ENCODE measurements at places on chromosomes 2 and 18.

GRCh38 chr18:5475267-5475666 lies 68.5 kb downstream of the EPB41L3 start:
- DNase-seq: no peak

- DNase-seq: no peak
Measured at GRCh38 chr2:71961289-71962027, 186.2 kb downstream of the CYP26B1 start.

- no peak for DNase-seq
Measured at GRCh38 chr2:225429717-225430116, 30.2 kb downstream of the NYAP2 start.

DNA sequence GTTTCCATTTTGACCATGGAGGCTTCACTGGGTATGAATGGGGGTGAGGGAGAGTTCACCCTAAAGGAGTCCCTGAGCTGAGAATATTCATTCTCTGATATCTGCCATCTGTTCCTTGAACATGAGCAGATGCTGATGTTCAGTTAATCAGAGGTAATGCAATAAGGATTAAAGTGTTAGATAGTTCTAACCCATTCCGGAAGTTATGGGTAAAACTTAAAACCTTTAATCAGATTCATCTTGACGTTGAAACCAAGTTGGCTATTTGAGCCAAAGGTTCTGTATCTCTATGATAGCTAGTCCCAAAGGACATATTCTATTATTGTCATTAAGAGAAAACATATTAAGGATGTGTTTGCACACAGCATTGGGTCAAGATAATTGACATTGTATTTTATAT lies 268.9 kb downstream of the PLCL1 start:
- DNase-seq: no peak

GRCh38 chr18:62346333-62347088 lies 21.4 kb downstream of the TNFRSF11A start:
- DNase-seq: no peak

DNA sequence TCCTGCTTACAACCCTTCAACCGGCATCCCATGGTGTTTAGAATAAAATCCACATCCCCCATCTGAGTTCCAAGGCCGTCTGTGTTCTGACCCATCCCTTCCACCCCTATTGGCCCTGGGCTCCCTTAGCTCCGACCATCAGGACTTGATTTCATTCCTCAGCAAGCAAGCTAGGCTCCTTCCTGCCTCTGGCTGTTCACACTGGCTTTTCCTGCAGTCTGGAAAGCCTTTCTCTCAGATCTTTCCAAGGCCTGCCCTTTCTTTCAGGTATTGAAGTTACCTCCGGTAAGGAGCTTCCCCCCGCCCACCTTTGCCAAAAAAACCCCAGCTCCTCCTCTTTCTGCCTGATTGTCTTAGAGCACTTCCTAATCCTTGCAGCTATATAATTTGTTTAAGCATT lies 86.8 kb downstream of the CLIP4 start:
- DNase-seq: no peak

DNA sequence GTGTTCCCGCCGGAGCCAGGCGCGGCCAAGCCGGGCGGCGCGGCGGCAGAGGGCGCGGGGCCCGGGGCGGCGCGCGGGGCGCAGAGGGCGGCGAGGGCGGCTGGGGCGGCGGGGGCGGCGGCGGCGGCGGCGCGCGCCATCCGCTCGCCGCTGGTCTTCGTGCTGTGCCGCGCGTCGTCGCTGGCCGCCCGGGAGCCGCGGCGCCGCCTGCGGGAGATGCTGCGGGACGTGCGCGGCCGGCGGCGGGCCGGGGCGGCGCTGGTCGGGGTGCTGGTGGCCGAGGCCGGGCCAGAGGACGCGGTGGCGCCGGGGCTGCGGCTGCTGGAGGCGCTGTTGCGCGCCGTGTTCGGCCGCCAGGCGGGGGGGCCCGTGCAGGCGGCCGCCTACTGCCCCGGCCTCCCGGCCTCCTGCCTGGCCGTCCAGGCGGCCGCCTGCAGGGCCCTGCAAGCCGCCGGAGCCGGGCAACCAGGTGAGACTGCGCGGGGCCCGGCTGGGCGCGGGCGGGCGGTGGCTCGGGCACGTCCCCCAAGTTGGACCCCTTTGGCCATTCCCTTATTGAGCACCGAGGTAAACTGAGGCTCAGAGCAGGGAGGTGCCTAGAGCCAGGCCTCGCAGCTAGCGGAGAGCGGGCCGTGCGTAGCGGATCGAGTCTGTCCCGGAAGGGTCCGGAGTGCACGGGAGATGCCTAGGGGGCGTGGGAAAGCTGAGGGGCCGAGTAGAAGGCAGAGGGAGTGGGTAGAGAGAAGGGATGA lies 584 bp downstream of the C2orf72 start:
- no peak for DNase-seq
